ENCODE measurements at places on chromosomes 11 and 22.

GRCh38 chr11:65444314-65445051 lies 21.9 kb downstream of the NEAT1 start:
- DNase-seq = no peak

GRCh38 chr11:96143041-96143521 lies 199.9 kb downstream of the MAML2 start:
- DNase-seq = no peak

GRCh38 chr11:3378426-3379423 lies at the start of gene ZNF195:
ZNF195 (minus strand) TSS chr11:3379146; CDS start chr11:3379040, 106 bp downstream.
- peak; percentile 90 for DNase-seq

DNA sequence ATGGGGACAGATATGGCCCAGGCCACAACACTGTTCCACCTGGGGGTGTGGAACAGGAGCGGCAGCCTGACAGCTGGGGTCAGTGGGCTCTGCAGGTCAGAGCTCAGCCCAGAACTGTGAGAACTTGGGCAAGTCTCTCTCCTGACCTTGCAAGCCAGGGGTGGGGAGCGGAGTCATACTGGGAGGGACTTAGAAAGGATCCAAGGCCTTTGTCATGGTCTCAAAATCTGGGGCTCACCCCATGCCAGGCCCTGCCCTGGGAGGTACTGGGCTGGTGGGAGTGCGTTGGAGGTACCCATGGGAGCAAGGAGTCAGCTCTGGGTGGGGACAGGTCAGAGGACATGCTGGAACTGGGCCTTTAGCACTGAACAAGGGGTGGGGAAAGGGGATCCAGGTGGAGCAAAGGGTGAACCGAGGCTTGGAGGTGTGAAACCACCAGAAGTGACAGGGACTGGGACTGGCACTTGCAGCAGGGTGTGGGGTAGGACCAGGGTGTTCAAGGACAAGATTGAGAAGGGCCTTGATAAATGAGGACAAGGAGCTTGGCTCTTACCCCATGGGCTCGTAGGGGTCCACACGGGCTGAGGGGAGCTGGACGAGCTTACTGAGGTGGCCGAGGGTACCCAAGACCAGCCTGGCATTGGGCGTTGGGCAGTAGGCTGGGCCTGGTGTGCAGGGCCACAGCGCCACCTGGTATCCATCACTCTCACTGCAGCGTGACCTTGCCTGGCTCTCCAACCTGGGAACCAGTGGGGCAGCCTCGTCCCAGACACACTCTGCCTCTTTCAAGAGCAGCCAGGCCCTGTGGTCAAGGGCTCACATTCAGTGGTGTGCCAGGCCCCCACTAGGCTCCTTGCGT lies 7.4 kb upstream of the PMM1 start:
- no peak for DNase-seq

DNA sequence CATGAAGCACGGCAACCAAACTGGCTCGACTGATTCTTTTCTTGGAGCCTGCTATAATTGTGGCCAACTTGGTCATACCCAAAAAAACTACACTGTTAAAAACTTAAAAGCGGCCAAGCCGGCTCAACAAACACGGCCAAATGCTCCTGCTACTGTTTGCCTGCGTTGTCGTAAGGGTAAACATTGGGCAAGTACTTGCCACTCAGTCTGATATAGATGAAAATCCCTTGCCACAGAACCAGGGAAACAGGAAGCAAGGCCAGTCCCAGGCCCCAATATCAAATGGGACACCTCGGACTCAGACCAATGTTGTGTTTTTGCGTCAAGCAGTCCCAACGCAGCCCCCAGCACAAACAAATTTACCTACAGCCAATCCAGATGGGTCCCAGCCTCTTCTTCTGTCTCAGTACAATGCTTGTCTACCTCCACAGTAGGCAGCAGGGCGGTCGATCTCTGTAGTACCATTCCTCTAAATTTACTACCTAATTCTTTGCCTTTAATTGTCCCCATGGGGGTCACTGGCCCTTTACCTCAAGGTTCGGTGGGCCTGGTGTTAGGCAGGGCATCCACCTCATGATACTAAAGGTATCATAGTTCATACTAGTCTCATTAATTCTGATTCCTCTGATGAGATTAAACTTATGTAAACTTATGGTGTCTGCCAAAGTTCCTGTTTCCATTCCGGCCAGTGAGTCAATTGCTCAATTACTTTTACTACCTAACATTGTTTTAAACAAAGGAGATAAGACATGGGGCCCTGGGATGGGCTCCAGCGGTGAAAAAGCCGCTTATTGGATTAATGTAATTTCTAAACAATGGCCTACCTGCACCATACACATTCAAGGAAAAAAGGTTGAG lies 3.7 kb upstream of the COMT start:
- DNase-seq = no peak

Data from HS-27A (cell line).